ENCODE measurements at places on chromosomes 13 and 19.

GRCh38 chr13:31101472-31102170, 60.1 kb downstream of the HSPH1 start:
- no peak for DNase-seq

DNA sequence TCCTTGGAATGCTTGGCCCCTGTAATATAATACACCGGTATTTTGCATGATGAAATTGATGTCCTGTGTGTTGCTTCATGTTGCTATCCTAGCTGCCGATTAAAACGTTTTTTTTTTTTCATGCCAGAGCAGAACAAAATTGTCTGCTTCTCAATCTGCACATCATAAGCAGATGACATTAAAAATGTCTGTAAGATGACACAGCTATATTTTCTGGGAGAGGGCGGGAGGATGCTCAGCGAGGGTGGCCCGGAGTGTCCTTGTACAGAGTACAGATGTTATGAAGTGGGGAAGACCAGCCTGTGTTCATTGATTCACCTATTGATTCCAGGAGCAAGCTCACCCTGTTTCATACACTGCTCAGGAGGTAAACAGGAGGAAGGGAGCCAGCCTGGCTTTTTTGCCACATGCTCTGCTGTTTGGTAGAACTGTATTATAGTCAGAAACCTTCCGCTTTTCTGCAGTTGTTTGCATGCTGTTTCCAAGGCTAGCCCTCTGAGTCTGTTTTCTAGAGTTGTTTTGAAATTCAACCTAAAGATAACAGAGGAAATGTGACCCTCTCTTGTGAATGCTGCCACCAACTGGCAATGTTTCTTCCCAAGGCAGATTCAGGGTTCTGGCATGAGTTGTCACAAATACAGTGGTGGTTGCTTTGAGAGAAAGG, 4.7 kb upstream of the IRS2 start:
- DNase-seq = peak; percentile 44

- no peak for DNase-seq
These were observed 84.3 kb downstream of the NUFIP1 start for GRCh38 chr13:44904967-44905366.

DNA sequence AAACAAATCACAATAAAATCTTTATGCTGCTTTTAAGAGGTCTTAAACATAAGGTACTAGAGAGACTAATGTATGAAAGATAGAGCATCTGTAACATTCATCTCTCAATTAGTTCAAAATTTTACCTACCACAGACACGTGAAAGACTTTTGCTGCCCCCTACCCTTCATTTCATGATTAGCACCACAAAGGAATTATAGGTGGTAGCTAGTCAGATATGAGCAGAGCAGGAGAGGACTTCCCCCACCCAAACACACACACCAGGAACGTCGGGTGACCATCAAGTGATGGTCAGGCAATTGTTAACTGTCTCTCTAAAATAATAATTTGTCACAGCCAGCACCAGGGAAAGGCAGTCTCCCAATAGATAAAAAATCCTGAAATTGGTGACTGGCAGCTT, 1531.7 kb upstream of the SPRY2 start:
- DNase-seq = peak; percentile 42

GRCh38 chr13:113937073-113937472, 36.8 kb downstream of the C13orf46 start:
- no peak for DNase-seq

Measured in ACHN (cell line).